ENCODE measurements at places on chromosomes 7 and 10.

DNA sequence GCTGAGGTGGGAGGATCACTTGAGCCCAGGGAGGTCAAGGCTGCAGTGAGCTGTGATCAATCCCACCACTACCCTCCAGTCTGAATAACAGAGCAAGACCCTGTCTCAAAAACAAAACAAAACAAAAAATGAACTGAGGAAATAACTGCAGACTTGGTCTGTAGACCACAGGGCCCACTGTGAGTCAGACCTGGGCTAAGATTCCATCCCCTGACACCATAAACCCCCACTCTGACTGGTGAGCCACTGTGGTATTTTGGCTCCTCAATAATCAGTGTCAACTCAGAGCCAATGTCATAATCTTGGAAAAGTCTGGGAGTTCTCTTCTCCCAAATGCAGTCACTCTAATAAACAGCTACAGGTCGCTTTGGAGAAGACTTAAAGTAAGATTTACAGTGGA is 24.0 kb upstream of the ERCC6 start:
- DNase-seq = no peak

- DNase-seq = peak; percentile 71
Observed at GRCh38 chr7:24821045-24821753, 63.9 kb upstream of the GSDME start.

- DNase-seq = peak; percentile 91
Observed at GRCh38 chr7:131109759-131110296, 217.8 kb upstream of the MKLN1 start.

- DNase-seq = no peak
Observed at GRCh38 chr10:89458784-89459183, 44.4 kb downstream of the IFIT5 start.

- DNase-seq = no peak
Observed at GRCh38 chr7:99036546-99037111, 107.3 kb downstream of the SMURF1 start.

All from upper lobe of right lung (tissue), 1 donor.